ELR (cell line): ENCODE measurements at places on chromosomes 6 and 20.

GRCh38 chr6:122713138-122713537 lies 66.4 kb upstream of the FABP7 start:
- peak; percentile 18 for DNase-seq

DNA sequence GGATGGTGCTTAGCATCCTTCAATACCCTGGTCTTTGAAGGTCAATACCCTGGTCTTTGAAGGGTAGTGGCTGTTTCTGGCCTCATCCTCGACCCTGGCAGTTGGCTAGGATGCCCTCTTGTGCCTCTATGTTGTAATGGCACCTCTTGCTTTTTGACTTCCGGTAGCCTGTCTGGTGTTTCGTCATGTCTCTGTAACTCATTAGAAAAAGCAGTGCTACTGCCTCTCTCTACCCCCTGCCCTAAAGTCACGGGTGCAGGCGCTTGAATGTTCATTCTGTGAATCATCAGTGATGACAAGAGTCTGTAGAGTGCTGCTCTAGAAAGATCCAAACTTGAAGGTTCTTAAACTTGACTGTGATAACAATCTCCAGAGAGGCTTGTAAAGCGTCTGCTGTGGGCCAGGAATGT lies 28.3 kb downstream of the RSPO4 start:
- peak; percentile 64 for DNase-seq

DNA sequence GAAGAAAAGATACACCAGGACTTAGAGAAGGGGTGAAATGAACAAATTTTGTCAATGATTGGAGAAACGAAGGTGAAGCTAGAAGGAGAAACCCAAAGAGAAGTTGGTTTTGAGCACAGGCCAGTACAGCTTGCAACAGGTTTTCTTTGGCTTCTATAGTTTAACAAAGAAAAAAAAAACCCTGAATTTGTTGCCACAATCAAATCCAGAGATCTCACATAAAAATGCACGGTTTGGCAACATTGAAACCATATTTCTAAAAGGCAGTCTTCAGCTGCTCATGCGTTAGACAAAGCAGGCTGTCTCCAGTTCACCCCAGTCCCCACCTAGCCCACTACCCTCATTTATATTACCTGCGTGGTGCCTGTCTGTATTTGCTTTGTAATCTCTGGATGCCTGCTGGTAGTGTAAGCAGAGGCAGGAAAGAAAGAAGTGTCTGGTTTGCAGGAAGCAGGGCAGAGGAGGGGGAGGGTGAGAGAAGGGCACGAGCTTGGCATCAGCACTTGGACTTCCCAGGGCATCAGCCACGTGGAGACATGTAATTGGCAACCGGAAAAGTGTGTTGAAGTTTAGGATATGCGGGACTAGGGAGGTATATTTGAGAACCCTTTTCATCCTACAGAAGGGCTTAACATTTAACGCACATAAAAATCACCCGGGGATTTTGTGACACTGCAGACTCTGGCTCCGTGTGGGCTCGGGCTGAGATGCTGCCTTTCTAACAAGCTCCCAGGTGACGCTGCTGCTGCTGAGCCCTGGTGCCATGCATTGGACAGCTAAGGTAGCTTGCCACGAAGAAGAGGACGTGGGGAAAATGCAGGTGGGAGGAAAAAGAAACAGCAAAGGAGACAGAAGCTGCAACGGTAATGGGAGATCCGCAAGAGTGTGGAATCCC lies 14.4 kb downstream of the PFDN4 start:
- no peak for DNase-seq

GRCh38 chr6:6001443-6001842 lies 5.3 kb downstream of the NRN1 start:
- DNase-seq = no peak

GRCh38 chr6:14200047-14200446 lies 82.5 kb downstream of the CD83 start:
- peak; percentile 33 for DNase-seq

DNA sequence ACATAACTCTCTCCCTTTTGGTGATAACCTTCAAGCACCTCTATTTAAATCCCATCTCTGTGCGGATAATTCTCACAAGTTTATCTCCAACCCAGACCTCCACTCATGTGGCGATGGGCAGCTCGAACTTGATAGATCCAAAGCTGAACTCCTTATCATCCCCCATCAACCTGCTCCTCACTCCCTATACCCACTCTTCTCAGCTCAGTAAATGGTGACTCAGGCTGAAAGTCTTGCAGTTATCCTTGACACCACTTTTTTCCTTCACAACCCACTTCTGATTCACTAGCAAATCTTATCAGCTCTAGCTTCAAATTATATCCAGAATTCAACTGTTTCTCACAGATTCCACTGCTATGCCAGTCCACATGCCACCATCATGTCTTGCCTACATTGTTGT lies 155.3 kb upstream of the STXBP5 start:
- no peak for DNase-seq

DNA sequence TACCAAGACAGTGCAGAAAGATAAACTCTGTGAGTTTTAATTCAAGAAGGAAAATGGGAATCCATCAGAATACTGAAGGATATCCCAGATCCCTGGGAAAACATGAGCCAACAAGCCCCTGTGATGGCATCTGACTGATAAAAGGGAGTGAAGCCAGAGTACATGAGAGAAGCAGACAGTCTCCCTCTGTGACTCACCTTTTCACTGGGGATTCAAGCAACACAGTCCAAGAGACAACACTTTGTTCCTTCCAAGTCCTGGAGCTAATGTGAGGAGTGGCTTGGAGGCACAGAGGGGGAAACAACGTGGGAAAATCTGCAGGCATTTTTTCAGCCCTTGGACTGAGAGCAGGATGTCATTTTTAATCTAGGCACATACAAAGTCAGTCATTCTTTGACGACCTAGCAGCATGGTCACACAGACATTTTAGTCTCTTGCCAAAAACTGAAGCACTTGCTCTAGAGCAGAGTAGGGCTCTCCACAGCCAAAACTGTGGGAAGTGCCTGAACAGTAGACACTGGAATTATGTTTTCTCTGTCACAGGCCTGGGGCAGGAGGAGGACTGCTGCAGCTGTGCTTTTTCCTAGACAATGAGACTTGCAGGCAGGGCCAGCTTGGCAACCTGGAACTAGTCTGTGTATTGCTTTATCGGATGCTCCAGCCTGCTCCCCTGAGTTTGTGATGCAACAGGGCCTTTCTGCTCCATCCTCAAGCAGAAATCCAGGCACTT lies 465.0 kb upstream of the GJE1 start:
- no peak for DNase-seq

DNA sequence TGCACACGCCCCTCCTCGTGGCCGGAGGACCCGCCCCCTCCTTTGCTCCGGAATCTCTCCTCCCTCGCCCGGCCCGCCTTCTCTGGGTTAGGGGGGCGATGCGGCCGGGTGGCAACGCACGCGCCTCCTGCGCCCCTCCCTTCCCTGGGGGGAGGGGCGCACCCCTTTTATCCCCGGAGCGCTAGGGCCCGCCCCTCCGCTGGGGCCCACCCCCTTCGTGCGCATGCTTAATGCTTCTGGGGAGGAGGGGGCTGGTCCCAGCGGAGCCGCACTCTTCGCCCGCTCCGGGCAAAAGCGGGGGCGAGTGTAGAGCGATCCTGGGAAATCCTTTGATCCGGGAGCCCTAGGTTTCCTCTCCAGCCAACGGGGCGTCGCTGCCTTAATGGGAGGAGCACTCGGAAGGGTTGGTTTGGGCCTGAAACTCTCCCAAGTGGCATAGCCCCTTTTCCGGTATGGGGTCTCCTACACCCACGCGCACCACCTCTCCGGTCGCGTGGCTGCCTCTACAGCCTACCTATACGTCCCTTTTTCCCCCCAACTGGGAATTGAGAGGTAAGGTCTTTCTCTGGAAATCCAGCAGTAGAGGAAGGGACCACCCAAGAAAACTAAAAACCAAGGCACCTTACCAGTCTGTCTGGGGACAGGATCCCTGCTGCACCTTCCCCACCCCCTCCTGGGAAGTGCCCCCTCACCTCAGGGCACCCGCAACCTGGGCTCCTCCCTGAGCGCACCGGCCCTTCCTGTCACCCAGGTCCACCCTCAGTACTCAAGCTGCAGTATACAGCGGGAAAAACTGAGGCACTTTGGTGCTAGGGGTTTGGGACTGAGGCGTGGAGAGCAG lies 2.1 kb downstream of the SOX12 start:
- DNase-seq = peak; percentile 91

GRCh38 chr6:114058435-114058834 lies 87.5 kb upstream of the HDAC2 start:
- no peak for DNase-seq

- peak; percentile 52 for DNase-seq
Observed at GRCh38 chr6:159966981-159967380, 1.9 kb upstream of the IGF2R start.

GRCh38 chr20:6081236-6081635 lies 27.4 kb upstream of the LRRN4 start:
- DNase-seq = peak; percentile 37

GRCh38 chr6:166597711-166598440 lies 11.4 kb upstream of the RAMACL start:
- DNase-seq = no peak

DNA sequence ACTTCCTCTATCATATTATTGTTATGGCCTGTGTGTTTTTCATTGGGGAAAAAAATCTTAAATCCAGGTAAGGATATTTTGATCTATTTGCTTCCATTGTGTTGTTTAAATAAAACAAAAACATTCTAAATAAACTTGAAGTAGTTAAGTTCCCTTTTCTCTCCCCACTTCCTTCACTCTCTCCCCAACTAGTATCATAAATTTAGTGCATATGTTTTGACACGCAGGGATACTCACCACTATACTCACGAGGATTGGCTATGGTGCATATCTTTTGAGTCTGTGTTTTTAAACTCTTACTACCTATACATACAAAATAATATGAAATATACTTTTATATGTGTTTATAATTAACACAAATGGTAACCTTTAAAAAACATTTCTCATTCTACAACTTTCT lies 5.2 kb downstream of the TTLL9 start:
- DNase-seq = no peak

DNA sequence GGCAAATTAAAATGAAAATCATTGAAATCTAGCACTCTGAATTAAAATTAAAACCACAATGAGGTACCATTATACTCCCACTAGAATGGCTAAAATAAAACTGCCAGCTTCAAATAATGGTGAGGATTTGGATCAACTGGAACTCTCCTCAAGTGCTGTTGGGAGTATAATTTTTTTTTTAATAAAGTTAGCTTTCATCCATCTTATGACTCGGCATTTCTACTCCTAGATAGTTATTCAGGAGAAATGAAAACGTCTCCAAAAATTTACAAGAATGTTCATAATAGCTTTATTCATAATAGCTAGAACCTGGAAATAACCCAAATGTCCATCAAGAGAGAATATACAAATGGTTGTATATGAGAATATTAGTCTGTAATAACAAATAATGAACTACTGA lies 63.2 kb downstream of the ASXL1 start:
- DNase-seq = no peak

DNA sequence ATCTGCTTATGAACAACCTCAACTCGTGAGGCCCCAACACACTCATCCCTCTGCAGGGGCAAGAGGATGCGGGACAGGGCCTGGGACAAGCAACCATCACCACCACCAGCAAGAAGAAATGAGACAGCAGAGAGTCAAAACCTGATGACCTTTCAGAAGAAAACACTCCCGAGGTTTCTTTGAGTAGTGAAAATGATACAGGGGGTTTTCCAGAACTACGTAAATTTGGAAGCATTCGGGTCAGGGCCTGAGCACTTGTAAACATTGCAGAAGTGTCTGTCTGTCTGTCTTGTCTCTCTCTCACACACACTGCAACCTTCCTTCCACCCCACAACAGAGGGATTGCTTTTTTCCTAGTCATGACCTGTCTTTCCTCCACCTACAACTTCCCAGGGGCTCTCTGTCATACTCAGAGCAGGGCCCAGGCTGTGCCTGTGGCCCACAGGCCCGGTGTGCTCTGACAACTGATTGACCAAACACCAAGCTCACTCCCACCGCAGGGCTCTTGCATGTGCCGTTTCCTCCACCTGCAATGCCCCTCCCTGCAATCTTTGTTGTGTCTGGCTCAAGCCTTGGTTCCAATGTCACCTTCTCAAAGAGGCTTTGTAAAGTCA lies 90.9 kb downstream of the BMP7 start:
- no peak for DNase-seq

DNA sequence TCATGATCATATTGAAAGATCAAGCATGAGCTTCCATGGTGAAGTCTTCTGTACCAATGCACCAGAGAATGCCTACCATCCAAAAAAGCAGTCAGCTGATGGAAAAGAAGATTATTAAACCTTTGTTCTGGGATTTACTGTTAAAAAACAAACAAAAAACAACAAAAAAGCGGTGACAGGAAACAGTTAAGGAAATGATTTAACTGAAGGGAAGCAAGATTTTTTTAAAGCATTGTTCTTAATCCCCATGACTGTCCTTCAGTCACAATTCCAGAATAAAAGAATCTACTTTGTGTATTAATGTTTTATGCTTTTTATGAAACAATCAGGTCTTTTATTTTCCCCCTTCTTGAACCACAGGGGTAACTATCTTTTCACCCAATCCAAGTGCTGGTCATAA lies 23.9 kb downstream of the FAM162B start:
- no peak for DNase-seq

DNA sequence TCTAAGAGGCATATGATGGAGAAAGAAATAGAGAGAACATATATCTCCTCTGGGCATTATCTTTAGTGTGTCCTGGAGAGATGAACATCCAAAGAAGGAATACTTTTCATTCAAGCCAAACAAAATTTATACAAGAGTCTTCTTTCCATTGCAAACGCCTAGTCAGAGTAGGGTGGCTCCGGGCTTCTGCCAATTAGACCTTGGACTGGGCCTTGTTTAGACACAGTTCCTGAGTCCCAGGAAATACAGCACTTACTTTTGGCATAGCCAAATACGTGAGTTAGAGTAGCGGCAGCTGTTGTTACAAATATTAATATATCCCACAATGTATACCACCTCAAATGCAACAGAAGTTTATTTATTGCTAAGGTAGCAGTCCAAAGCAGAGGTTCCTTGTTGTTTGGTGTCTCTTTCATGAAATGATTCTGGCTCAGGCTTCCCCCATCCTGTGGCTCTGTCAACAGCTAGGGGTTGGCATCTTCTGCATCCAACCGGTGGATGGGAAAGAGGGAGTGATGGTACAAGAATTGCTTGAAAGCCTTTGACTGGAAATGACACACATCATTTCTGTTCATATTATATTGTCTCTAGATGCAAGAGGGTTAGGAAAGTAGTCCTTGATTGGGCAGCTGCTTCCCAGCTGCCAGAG lies 148.0 kb upstream of the SPACA1 start:
- no peak for DNase-seq

DNA sequence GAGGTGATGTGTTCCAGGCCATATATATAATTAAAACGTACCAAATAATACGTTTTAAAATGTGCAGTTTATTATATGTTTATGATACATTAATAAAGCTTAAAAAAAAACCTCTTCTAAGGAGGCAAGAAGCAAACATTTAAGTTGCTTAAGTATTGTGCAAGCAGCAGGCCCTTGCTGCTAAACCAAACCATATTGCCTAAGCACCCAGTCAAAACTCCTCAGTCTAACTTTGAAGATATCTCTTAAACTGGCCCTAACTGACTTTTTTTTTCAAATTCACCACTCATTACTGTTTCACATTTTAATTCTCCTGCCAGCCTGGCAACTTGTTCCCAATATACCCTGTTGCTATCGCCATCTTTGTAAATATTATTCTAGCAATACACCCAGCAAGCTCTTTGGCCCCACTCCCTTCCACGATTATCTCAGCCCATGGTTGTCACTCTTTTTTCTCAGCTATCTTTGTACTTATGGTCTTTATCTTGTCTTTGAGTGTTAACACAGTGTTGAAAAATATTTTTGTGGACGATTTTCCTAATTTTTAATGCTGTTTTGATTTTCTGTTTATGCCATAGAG lies 60.9 kb downstream of the C6orf58 start:
- DNase-seq = no peak
